ENCODE measurements at places on chromosomes 1 and 21. TPM values are rescaled to one million over a fixed set of nuclear protein-coding genes. Genes with fewer than 3 reads are reported as not detected.

GJA8 gene
- not detected for total RNA-seq

LCE1E gene
- not detected for total RNA-seq

CYP4A22 gene
- total RNA-seq: not detected

WNT4 gene
- 35.0 TPM for total RNA-seq

BCL2L15 gene
- 0.59 TPM for total RNA-seq

RAB25 gene
- total RNA-seq: 0.39 TPM

DNA sequence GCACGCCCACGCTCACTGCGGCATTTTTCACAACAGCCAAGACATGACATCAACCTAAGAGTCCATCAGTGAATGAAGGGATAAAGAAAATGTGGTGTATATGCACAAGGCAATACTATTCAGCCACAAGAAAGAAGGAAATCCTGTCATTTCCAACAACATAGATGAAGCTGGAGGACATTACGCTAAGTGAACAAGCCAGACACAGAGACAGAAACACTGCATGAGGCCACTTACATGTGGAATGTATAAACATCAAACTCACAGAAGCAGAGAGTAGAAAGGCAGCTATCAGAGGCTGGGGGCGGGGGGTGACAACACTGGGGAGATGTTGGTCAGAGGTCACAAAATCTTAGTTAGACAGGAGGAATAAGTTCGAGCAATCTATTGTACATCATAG is 20.9 kb downstream of the TMPRSS2 start:
- no peak for DNase-seq

DNA sequence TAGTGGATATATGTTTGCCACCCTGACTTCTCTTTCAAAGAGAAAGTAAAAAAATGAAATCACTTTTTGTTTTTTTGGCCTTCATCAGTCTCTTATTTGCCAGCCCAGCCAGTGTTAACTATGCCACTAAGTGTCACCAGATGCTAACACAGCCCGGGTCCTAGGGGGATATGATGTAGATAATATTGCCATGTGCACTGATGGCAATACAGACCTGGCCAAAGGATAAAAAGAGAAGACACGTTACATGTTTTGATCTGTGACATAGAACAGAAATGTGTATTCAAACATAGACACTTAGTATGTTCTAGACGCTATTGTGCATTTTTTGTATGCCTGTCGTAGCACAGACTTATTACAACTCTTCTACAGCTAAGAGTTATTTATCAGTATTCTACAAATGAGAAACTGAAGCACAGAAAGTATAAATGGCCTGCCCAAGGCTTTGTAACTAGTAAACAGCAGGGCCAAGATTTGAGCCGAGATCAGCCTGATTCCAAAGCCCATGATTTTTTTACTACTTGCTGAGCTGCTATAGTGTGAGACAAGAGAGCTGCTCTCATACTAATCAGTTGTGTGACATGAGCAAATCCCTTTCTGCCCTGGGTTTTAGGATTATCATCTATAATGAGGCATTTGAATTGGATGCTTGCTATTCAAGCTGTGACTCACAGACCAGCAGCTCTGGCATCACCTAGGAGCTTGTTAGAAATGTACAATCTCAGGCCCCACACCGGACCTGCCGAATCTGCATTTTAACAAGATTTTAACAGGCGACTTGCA is 6.3 kb downstream of the LRRC53 start:
- no peak for DNase-seq

- no peak for DNase-seq
These were observed 381.4 kb upstream of the PROX1 start for GRCh38 chr1:213606252-213606820.

GRCh38 chr1:33329600-33330305 is 8.9 kb upstream of the A3GALT2 start:
- no peak for DNase-seq

DNA sequence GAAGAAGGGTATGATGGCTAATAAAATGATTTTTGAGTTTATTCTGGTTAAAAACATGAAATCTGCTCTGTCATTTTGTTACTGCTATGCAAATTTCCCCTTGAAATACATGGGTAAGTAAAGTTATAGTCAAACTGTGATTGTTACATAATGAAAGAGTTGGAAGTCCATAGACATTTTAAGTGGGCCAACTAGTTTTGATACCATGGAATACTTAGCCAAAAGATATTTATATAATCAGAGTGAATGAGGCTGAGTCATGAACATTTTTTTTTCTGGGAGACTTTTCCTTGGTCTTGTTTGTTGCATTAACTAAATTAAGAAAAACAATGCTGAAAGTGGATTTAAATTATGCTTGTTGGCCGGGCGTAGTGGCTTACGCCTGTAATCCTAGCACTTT is 58.2 kb upstream of the MPC2 start:
- no peak for DNase-seq

GRCh38 chr21:37742115-37742514 is 174.1 kb downstream of the KCNJ6 start:
- DNase-seq: no peak

DNA sequence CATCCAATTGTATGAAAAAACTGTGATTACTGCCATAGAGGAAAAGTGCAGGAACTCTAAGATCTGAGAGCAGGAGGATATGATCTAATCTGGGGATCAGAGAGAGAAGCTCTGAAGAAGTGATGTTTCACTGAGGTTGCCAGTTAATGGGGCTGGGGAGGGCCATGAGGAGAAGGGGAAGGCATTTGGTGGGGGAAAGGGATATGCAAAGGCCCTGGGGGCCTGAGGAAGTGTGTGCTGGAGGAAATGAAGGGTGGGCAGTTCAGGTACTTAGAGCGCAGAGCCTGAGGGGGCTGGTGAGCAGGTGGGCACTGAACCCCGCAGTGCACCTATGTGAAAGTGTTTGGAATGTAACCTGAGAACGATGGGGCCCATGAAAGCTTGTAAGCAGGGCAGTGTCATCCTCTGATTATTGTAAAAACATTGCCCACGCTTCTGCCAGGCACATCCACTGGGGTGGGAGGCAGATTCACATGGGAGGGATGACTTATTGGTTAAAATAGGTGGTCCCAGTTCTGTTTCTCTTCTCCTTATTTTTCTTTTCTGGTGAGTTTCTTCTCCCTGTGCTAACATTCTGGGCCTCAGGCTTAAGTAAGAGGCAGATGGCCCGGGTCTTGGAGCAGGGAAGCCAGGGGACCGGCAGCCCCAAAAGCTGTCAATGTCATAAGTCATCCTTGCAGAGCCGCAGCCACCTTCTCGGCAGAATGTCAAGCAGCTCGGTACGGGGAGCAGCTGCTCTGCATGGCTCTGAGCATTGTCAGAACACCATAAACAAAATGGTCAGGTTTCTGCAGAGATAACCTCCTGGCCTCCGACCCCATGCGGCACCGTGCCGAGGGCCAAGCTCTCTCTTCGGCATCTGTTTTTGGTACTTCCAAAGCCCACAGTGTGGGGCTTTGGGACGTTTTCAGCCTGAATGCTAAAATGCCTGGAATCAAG is 492.0 kb upstream of the VAMP3 start:
- DNase-seq: no peak

DNA sequence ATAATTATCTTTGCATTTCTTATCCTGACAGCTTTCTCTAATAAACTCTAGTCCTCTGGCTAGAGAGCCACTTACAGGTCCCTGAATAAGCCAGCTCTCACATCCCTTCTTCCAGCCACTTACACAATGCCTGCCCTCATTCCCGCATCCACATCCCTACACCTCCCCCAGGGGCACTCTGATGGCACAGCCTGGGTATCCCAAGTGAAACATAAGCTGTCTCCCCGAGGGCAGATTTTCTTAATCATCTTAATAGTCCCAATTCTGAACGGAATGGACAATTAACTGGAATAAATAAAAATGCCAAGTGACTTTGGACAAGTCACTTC is 4.9 kb downstream of the RHOC start:
- DNase-seq: no peak
